Thoracic aorta (tissue), 2 donors: ENCODE measurements at places on chromosomes 16 and 17. TPM values are rescaled to one million over a fixed set of nuclear protein-coding genes. Genes with fewer than 3 reads are reported as not detected.

Gene TMC7
- 0.49 TPM for total RNA-seq

Gene ITGA2B
- 3.4 TPM for total RNA-seq

- no peak for DNase-seq
These were observed 194.0 kb upstream of the CDH5 start for GRCh38 chr16:66172463-66172862.

DNA sequence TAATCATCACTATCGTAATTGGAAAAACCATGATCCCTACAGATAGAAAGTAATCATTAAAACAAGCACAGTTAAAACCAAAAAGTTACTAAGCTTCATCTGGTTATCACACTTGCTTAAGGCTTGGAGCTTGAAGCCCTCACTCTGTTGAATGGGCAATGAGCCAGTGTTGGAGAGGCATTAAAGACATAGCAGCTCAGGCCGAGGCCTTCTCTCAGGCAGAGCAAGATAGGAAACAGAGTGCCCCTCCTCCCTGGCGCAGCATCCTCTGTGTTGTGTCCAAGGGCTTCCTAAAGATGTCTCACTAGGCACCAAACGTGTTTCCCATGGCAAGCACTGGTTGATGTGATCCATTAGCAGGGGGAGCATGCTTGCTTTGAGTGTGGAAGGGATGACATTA, 34.9 kb upstream of the LGALS9 start:
- no peak for DNase-seq

GRCh38 chr17:8150194-8151119, 1.7 kb downstream of the PER1 start:
- DNase-seq, result no peak

DNA sequence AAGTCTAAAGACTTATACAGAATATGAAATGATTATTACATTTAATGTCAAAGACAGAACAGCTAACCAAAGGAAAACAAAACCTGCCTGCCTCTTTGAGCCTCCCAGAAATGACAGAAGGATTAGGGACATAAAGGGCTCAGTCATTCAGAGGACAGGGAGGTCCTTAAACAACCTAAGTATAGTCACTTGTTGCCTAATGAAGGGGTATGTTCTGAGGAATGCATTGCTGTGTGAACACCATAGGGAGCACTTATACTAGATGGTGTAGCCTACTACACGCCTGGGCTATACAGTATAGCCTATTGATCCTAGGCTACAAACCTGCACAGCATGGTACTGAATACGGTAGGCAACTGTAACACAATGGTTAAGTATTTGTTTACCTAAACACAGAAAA, 106.4 kb downstream of the PARN start:
- DNase-seq, result no peak

DNA sequence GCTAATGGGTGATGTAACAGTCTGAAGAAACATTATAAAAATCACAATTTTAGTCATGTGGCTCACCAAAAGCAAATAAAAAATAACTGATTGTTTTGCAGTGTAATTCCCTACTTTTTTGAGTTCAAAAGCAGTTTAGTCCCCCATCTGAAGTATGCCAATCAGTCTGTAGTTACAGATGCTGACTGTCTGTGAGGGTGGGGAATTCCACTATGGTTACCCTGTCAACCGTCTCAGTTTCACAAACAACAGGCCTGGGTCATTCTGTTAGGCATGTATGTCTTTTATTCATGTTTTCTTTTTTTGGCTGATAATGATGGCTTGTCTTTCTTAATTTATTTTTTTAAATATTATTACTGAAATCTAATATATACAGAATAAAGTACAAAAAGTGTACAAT, 69.3 kb downstream of the STXBP4 start:
- DNase-seq, result no peak

Gene CACNG5
- not detected for total RNA-seq

Gene KRT20
- total RNA-seq, result not detected

Gene ACSM2A
- total RNA-seq, result not detected

GRCh38 chr17:58401287-58401686, 16.0 kb downstream of the RNF43 start:
- DNase-seq, result no peak

Gene KRTAP3-1
- not detected for total RNA-seq
